GM04504 (cell line): ENCODE measurements at places on chromosomes 3 and 15.

GRCh38 chr3:108882762-108883161 lies 60.2 kb downstream of the TRAT1 start:
- no peak for DNase-seq

DNA sequence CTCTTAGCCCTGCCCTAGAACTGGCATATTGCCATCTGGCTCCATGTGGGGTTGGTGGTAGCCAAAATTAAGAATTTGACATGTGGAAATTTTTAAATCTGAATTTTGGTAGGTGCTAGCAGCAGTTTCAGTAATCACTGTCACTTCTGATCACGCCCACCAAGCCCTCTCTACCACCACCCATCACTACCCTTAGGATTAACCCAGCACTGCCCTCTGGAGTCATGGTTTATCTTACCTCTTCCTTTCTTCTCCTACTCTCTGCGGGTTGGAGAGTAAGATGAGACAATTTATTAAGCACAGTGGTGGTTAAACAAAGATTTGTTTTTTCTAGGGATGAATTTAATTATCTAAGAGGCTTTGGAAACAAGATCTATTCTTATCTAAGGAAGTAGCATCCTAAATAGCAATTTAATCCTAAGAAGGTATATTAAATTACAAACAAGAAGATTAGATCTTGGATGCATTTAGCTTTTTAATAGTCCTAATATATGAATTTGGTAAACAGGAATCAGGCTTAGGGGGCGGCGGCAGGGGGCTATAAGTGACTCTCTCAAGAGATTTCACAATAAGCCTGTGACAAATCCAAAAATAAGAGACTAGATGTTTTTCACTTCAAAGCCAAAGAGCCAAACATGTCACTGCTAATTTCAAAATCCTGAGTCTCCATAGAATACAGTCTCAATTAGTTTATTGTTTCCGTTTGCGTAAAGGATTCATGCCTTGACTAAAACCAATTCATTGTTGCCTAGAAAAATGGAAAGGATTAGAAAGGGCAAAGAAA lies 498.4 kb upstream of the UBE2E2 start:
- no peak for DNase-seq

DNA sequence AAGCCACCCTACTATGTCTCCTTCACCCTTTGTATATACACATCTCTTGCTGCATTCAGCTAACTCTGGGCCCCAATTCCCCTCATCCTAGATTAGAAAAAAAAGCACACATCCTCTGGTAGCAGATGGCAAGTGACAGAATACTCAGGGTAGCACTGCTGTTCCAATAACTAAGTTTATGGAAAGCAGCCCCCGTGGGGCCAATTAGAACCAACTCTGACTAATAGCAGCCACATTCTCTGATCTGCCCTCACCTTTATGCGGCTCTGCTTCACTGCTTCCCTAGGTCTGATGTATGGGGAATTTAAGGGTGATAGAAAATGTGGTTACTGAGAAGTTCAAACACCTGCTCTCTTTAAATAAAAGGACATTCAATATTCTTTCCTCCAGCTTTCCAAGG lies 74.9 kb upstream of the SETMAR start:
- DNase-seq, result no peak

DNA sequence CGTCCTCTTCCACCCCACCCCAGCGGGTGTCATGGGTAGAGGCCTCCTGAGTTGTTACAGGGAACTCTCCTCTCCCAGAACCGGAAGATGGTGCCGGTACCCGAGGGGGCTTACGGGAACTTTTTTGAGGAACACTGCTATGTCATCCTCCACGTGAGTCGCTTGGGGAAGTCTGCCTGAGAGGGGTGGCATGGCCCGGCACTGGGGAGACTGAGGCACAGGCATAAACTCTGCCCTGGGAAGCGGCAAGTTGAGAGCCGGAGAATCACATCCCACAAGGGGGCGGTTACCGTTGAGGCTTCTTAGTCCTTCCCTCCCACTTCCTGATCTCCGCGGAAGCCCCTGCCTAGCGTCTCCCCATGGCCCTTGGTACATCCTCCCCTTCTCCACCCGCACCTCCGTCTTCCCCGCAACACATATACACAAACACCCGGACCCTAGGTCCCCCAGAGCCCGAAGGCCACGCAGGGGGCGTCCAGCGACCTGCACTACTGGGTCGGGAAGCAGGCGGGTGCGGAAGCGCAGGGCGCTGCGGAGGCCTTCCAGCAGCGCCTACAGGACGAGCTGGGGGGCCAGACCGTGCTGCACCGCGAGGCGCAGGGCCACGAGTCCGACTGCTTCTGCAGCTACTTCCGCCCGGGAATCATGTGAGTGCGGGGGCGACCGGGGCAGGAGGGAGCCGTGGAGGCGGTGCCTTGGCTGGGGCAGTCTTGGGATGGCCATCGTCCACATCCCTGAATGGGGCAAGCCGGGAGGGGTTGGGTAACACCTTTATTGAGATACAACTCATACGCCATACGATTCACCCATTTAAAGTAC lies 3.4 kb downstream of the VILL start:
- peak; percentile 50 for DNase-seq

- no peak for DNase-seq
Measured at GRCh38 chr3:185069037-185070030, 83.5 kb downstream of the C3orf70 start.

GRCh38 chr3:97957617-97958311 lies 14.5 kb downstream of the RIOX2 start:
- no peak for DNase-seq

- peak; percentile 9 for DNase-seq
Measured at GRCh38 chr3:163364717-163365116, 1713.6 kb downstream of the SI start.

- peak; percentile 13 for DNase-seq
Measured at GRCh38 chr3:44104668-44105321, 136.9 kb upstream of the TOPAZ1 start.

- DNase-seq, result no peak
Measured at GRCh38 chr3:25461946-25462345, 33.9 kb downstream of the RARB start.

DNA sequence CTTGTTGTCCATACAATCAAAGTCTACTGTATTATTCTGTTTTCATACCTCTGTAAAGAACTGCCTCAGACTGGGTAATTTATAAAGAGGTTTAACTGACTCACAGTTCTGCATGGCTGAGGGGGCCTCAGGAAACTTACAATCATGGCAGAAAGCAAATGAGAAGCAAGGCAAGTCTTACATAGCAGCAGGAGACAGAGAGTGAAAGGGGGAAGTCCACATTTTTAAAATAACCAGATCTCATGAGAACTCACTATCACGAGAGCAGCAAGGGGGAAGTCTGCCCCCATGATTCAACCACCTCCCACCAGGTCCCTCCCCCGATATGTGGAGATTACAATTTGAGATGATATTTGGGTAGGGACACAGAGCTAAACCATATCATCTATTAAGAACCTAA lies 724.6 kb upstream of the CBLB start:
- no peak for DNase-seq

GRCh38 chr3:170976190-170976519 lies 50.4 kb downstream of the SLC2A2 start:
- DNase-seq, result no peak

- no peak for DNase-seq
Measured at GRCh38 chr3:15064299-15064834, 748 bp downstream of the MRPS25 start.

- DNase-seq, result no peak
Measured at GRCh38 chr3:183265834-183266417, 12.9 kb downstream of the B3GNT5 start.

DNA sequence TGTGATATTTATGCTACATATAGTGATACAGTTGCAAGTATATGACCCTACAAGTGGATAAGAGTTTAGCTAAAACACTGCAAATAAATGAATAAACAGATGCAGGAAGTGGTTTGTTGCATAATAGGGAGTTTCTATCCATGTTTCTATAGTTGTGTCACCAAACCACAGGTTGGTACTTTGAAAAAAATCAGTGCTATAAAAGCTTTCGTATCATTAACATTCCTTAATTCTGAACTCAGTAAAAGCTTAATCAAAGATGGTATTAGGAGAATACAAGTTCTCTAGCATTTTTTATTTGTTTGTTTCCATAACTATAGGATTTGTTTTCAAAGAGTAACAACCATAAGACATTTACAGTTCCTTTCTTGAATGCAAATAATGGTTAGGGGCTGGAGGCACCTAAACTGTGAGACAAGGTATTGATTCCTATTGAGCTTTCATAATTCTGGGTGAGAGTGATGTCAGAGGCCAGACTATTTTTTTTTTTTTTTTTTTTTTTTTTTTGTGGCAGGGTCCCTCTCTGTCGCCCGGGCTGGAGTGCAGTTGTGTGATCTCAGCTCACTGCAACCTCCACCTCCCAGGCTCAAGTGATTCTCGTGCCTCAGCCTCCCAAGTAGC lies 29.6 kb downstream of the CPOX start:
- peak; percentile 41 for DNase-seq

- no peak for DNase-seq
Measured at GRCh38 chr3:7393944-7394605, 533.2 kb downstream of the GRM7 start.

- DNase-seq, result no peak
Measured at GRCh38 chr15:78004222-78004727, 73.2 kb downstream of the TBC1D2B start.
